ENCODE measurements at places on chromosomes 11 and 22.

GRCh38 chr11:61569018-61569417 lies 11.9 kb downstream of the SYT7 start:
- no peak for DNase-seq

DNA sequence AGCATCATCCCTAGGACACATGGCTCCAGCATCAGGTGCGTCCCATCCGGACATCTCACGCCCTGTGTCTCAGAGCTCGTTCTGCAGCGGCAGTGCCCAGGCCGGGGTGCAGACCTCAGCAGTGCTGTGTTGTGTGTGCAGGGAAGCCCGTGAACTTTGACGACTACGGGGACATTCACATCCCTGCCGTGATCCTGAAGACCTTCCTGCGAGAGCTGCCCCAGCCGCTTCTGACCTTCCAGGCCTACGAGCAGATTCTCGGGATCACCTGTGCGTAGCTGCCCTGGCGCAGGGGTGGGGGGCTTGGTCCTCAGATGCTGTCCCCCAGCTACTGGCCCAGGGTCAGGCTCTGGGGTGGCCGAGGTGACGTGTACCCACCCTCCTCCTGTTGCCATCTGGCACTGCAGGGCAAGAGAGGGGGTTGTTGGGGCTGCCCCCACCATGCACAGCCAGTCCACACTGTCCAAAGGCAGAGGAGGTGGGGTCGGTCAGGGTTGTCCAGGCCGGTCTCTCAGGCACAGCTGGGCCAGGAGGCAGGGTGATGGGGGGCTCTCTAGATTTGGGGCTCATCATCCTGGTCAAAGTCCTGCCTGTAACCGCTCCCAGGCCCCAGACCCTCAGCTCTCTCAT lies 96.5 kb downstream of the ARHGAP8 start:
- DNase-seq, result no peak

GRCh38 chr11:134932761-134933160 lies 520.7 kb upstream of the B3GAT1 start:
- no peak for DNase-seq

- DNase-seq, result peak; percentile 8
These were observed at the start of gene FAM181B for GRCh38 chr11:82733444-82734119. TSS of gene FAM181B (minus strand) at chr11:82733864. CDS start at chr11:82733729, 135 bp downstream.

- DNase-seq, result peak; percentile 86
These were observed 30.7 kb downstream of the FGF4 start for GRCh38 chr11:69744435-69744834.

GRCh38 chr22:42434748-42435425 lies 2.7 kb upstream of the NFAM1 start:
- DNase-seq, result no peak

DNA sequence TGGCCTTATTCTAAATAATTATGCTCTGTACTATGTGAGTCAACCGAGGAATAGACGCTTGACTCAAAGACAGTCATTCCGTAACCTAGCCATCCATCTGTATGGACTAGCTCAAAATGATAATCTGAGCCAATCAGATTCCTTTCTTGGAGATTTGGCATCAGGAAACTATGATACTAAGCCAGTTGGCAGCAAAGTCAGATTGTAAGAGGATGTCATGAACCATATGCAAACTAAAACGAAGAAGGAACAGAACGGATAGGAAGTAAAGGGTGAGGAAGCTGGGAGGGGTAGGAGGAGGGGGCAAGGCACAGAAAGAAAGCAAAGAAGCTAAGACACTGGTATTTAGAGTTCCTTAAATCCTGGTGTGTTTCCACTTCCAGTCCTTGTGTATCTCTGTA lies 10.7 kb upstream of the SESN3 start:
- peak; percentile 37 for DNase-seq

GRCh38 chr22:41762980-41763779 lies 37.3 kb upstream of the CCDC134 start:
- no peak for DNase-seq

DNA sequence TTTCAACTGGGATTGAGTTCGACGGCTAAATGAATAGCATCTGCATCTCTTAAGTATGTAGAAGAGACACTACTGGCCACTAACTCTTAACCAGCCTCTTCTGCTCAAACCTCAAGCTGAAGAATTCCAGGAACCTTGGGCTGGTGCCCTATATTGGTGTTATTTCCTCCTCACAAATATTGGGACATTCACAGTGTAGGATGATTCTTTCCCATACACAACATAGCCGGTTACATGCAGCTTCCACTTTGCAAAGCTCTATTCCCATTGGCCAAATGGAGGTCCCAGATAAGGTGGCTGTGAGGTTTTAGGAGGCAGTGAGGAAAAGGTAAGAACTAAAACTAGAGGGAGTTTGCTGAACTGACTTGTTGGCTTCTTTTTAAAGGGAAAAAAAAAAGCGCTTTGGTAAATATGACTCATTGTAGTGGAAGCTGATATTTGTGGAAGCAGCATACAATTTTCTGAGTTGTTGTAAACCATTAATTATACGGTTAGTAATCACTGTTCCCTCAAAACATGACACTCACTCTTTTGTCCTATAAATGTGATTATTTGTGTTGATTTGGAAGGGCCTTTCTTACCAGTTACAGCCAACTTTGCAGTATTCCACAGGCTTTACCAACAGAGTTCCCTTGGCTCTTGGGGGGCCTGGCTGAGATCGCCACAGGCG lies 17.6 kb downstream of the C22orf31 start:
- DNase-seq, result peak; percentile 67
